Activated CD4-positive, alpha-beta T cell treated with anti-CD3 and anti-CD28 coated beads for 36 hours (primary cell): ENCODE measurements at places on chromosomes 12 and 14.
A peak's percentile ranks its signal among the peaks of the same experiment; 100 is the strongest.

GRCh38 chr14:71985538-71986189, 53.4 kb downstream of the RGS6 start:
- DNase-seq = no peak

DNA sequence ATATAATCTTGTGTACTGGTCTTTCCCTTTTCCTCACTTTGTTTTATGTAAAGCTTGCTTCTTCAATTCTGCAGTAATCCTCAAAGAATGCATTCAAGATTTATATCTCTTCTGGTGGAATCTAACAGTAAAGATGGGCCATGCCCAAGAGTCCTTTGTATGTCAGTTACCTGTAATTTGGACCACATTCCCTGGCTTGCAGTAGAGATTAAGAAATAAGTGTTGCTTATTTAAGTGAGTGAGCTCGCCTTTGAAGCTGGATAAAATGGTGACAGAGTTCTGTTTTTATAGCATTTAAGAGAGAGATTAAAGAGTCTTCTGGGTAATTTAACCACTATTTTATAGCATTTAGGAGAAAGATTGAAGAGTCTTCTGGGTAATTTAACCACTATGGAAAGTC, 262.1 kb upstream of the ATP2B1 start:
- no peak for DNase-seq

DNA sequence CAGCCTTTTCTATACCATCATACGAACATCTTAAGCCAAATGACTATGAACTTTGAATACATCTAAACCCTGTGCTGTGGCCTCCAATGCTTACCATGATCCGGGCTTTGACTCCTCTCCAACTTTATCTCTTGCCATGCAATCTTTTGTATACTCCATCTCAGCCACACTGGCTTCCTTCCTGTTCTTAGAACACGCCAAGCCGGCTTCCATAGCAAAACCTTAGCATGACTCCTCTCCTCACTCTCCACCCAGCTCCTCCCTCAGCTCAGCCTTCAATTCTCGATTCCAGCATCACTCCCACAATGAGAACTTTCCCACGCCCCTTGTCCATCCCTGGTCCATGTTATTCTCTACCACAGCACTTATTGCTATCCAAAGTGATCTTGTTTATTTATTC, 228.3 kb downstream of the NTF3 start:
- DNase-seq = no peak

GRCh38 chr12:32603858-32604257, 75.2 kb upstream of the DNM1L start:
- DNase-seq = peak; percentile 61

DNA sequence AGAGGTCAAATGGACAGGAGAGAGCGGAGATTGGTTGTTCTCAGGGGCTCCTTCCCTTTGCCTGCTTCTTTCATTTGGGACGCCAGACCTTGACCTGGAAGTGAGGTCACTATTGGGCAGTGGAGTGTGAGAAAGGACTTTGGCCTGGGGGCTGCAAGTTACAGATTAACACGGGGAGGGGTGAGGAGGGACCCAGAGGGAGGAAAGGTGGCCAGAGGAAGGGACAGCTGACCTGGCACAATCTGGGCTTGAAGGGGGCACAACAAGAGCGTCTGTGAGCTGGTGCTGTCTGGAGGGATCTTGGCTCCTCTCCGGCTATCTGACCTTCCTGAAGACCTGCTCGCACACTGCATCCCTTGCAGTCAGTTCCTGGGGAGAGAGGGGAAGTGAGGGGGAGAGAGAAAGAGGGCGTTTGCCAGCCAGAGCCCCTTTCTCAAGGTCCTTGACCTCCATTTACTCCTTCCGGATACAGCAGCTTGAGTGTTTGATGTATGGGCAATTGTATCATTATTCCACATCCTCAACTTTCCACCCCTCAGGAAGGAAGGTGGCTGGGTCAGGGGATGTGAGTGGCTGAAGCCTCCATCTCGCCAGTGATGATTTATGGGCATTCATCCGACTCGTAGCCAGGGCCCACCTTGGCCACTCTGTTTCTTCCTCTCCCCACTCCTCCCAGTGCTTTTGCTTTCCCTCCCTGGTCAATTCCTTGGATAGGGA, 4.7 kb downstream of the RBP5 start:
- no peak for DNase-seq

GRCh38 chr12:77599782-77600467, 230.8 kb upstream of the NAV3 start:
- no peak for DNase-seq
